ENCODE measurements at places on chromosomes 6 and 20.
A peak's percentile ranks its signal among the peaks of the same experiment; 100 is the strongest.

DNA sequence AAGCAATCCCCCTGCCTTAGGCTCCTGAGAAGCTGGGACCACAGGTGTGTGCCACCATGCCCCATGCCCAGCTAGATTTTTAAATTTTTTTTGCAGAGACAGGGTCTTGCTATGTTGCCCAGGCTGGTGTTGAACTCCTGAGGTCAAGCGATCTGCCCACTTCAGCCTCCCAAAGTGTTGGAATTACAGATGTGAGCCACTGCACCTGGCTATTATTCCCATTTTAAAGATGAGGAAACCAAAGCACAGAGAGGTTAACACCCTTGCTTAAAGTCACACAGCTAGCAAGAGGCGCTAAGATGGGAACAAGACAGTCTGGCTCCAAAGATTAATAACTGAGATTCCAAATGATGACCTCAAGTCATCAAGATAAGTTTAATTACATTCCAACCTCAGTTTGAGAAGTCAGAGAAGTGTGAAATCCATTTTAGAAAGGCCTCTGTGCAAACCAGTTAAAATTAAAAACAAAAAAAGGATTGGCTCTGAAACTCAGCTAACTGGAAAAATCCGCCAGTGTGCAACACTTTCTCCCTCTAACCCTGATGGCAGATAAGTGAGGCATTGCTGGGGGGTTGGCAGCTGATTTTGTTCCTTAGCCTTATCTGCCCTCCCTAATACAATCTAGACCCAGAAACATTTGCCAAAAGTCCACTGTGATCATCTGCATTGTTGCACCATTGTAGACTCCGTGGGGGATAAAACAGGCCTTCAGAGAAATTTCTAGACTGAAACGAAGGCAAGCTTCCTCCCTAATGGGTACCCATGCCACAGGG lies 55.5 kb downstream of the CPNE5 start:
- no peak for DNase-seq

DNA sequence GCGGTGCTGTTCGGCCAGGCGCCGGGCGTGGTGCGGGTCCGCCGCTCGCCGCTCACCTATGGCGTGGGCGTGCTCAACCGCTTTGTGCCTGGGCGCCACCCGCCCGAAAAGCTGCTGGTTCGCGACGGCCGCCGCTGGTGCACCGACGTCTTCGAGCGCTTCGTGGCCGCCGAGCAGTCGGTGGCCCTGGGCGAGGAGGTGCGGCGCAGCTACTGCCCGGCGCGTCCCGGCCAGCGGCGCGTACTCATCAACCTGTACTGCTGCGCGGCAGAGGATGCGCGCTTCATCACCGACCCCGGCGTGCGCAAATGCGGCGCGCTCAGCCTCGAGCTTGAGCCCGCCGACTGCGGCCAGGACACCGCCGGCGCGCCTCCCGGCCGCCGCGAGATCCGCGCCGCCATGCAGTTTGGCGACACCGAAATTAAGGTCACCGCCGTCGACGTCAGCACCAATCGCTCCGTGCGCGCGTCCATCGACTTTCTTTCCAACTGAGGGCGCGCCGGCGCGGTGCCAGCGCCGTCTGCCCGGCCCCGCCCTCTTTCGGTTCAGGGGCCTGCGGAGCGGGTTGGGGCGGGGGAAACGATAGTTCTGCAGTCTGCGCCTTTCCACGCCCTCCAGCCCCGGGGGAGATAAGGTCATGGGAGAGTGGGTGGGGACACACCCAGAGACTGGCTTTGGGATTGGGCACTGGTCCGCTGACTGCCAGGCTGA lies 15.7 kb downstream of the ADISSP start:
- no peak for DNase-seq

- DNase-seq, result no peak
Observed at GRCh38 chr6:155013457-155013876, 18.4 kb downstream of the TIAM2 start.

DNA sequence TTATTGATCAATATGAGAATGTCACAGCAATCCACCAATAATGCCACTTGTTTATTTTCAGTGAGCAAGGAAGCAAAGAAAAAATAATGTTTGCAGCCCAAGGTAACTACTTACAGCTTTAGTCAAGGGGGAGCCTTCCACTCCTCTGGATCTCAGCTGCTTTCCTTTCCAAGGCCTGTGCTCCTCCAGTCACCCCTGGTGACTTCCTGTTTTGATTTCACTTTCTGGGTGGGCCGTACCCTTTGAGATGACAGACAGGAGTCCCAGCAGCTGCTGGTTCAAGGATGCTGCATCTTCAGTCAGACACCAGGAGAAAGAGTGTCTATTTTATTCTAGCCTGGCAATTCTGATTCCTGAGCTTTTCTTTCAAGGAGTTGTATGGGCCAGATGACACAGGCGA lies 5.6 kb upstream of the VNN2 start:
- peak; percentile 20 for DNase-seq

DNA sequence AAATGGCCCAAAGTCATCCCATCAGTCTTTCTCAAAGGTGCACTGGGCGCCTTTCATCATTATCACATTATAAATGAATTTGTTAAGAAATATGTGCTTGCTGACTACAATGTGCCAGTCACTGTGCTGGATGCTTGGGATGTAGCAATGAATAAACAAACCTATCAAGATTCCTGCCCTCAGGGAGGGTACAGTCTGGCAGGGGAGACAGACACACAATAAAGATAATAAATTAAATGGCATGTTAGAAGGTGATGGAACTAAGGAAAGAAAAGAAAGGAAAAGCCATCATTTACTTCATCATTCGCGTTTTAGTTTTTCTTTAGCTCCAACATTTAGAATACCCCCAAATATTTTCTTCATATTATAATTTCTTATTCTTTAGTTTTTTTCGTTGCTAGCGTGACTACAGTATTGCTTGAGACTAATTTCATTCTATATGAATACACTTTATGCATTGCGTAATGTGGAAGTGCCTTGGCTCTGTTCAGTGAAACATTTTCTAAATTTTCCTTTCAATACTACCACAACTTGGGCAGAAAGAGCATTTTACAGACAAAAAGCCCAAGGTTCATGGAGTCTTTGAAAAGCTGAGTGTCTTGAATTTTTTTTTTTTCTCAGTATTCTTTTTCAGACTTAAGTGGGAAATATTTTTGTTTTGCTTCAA lies 48.7 kb upstream of the CITED2 start:
- no peak for DNase-seq

DNA sequence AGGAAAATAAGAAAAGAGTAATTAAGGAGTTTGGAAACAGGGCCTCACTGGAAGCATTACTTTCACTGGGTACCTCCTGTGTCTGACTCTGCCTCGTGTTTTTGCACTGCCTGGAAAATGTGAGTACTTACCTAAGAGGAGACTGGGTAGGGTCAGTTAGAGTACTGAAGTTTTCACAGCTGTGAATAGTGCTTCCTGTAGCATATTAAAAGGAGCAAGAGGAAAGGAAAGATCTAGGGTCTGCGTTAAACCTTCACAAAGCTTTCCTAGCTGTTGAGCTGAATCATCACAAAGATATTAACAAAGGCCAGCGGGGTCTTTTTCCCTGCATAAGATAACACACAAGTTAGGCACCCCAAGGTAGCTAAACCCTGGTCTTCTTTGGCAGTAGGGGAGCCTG lies 82.3 kb downstream of the MLIP start:
- no peak for DNase-seq

DNA sequence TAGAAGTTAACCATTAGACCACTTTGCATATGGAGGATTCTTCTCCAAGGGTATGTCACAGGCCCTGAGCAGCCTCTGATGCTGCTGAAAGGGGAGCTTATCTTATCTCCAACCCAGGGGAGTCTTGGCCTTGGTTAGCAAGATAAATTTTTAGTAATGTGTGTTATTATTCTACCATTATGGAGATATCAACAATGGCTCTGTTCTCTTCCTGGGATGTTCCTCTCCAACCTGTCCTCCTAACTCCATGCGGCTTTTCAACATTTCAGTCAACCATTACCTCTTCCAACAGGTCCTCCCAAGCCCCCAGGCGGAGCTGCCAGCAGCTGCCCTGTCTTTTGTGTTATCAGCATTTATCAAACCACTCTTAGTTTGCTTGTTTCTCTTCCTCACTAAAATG lies 48.4 kb upstream of the FOXC1 start:
- DNase-seq, result no peak

DNA sequence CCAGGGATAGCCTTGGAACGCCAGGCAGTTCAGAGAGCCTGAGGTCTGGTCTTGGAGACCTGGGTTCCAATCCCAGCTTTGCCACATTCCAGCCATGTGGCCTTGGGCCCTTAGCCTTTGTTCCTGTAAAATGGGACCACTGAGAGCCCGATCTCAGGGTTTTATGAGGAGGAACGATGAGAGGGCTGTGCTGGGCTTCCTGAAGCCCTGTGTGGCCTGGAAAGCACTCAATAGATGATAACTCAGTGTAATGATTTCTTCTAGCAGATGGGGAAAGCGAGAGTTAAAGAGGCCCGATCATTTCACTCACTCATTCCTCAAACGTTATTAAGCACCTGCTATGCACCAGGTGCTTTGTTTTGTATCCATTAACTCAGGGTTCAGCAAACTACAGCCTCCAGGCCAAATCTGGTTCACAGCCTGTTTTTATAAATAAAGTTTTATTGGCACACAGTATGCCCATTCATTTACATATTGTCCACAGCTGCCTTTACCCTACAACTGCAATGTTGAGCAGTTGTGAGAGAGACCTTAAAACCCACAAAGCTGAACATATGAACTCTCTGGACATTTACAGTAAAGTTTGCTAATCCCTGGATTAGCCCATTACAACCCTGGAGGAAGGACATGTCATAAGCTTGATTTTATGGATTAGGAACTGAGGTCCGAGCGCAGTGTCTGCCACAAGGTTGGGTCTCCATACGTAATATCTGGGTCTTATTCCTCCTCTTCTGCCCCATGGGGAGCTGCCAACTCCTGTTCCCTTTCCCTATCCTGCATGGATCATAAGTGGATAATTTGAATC lies 90.4 kb downstream of the CEBPB start:
- DNase-seq, result no peak

GRCh38 chr6:151263967-151264366 lies 24.2 kb downstream of the AKAP12 start:
- DNase-seq, result no peak

GRCh38 chr20:63273059-63273579 lies 506 bp downstream of the ARFGAP1 start:
- DNase-seq, result no peak

DNA sequence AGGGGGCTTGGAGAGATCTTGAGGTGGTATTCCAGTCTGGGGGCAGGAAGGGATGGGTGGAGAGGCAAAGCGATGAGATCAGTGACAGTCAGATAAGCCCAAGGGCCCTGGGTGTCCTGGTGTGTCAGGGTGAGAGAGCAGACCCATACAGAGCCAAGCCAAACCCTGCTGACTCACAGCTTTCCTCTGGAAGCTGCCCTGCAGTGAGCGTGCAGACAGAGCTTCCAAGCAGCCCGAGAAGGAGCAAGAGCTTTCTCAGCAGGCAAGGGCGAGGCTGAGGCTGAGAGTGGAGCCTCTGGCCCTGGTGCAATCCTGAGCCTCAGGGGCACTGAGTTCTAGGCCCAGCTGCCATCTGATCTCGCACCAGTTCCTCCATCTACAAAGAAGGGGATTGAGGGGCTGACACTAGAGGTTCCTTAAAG lies 91.1 kb upstream of the HIVEP1 start:
- no peak for DNase-seq

- no peak for DNase-seq
Observed at GRCh38 chr6:33112148-33112547, 36.4 kb downstream of the HLA-DPB1 start.
